ENCODE measurements at places on chromosomes 2 and 18. TPM values are rescaled to one million over a fixed set of nuclear protein-coding genes. Genes with fewer than 3 reads are reported as not detected.

- no peak for DNase-seq
Measured at GRCh38 chr2:28389399-28390240, 3.0 kb upstream of the FOSL2 start.

DNA sequence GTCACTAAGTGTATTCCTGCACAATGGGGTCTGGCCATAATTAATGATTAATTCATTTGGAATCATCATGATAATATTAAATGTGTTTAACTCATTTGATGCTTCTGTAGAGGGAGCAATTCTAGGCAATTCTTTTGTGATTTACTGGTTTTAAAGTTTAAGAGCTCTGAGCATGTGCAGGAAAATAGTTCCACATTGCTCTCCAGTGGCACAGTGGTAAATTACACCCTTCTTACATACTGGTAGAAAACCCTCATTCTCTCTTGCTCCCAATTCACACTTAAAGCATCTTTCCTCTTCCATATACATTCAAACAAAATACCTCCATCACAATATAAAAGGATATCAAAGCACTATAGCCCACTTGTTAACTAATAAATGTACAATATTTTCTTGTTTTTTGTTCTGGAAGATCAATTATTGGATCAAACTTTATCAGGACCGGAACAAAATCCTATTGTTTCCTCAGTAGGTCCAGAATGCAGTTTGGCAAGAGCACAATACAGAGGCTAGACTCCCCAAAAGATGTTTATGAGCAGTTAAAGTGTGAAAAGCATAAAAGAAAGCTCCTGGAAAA is 844.3 kb downstream of the MBD2 start:
- DNase-seq: no peak

GPR39 gene
- total RNA-seq: 22.3 TPM

- no peak for DNase-seq
Measured at GRCh38 chr2:205868053-205868452, 185.8 kb downstream of the NRP2 start.

DNA sequence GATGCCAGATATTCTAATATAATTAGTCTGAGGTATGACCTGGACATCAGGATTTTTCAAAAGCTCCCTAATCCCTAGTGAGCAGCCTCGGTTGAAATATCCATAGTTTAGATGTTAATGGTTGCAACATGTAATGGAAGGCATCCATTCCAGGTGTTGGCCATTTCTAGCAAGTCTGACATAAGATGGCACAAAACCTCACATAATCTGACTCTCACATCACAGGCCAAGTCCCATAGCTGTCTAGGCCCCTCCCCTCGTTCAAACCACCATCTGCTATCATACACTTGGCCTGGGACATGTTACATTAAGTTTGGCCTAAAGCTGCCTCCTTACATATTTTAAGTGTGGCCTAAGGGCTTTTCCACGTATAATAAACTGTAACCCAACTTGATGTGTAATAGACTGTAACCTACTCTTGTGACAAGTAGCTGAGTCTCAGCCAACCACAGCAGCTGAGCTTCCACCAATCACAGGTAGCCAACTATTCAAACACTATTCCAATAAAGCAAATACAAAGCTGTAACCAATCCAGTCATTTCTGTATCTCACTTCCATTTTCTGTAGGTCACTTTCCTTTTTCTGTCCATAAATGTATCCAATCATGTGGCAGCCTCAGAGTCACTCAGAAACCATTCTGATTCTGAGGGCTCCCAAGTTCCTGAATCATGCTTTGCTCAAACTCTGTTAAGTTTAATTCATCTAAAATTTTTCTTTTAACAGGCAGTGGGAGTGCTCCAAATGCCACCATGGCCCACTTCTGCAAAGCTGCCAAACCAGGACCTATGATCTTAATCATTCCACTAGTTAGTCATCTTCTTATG is 59.4 kb downstream of the ADD2 start:
- no peak for DNase-seq

GRCh38 chr2:237471438-237472186 is 15.4 kb upstream of the MLPH start:
- DNase-seq: peak; percentile 59

HJURP gene
- 6.3 TPM for total RNA-seq

SERPINB13 gene
- total RNA-seq: not detected

GRCh38 chr2:101362316-101362715 is 25.0 kb downstream of the CREG2 start:
- no peak for DNase-seq

ARHGAP15 gene
- total RNA-seq: 8.8 TPM

MLPH gene
- total RNA-seq: 139 TPM

BZW1 gene
- 211 TPM for total RNA-seq

DNA sequence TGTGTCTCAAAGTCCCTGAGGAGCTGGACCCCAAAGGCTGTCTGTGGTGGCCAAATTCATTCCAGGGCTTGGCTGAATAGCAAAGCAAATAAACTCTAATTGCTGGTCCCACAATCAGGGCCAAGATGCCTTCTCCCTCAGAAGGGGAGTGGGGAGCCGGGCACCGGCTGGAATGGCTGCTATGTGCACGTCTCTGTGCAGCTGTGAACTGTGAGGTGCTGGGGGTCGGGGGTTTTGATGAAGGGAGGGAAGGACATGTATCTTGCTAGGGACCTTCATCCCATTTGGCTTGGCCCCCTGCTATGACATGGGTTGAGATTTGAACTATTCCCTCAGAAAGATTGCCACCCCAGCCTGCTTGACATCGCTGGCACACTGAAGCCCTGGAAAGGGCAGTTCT is 60.4 kb downstream of the CIB4 start:
- no peak for DNase-seq

STAT4 gene
- total RNA-seq: 1.7 TPM

TEKT4 gene
- not detected for total RNA-seq

DNA sequence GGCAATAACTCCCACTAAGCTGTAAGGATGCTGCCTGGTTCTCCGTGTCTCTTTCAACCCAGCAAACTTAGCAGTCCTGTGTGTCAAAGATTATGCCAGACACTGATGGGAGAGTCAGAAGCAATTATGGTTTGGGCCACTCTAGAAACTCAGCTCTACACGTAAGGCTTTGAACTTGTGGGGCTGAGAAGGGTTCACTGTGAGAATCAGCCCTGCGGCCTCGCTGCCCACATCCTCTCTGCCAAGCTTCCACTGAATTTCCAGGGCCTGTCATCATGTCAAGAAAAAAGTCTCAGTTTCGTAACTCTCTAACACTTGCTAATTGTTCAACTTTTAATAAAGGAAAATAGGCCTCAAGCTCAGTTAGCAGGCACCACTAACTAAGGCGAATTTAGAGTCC is 308.8 kb upstream of the LYPD1 start:
- no peak for DNase-seq

MOGAT1 gene
- 0.25 TPM for total RNA-seq

DNA sequence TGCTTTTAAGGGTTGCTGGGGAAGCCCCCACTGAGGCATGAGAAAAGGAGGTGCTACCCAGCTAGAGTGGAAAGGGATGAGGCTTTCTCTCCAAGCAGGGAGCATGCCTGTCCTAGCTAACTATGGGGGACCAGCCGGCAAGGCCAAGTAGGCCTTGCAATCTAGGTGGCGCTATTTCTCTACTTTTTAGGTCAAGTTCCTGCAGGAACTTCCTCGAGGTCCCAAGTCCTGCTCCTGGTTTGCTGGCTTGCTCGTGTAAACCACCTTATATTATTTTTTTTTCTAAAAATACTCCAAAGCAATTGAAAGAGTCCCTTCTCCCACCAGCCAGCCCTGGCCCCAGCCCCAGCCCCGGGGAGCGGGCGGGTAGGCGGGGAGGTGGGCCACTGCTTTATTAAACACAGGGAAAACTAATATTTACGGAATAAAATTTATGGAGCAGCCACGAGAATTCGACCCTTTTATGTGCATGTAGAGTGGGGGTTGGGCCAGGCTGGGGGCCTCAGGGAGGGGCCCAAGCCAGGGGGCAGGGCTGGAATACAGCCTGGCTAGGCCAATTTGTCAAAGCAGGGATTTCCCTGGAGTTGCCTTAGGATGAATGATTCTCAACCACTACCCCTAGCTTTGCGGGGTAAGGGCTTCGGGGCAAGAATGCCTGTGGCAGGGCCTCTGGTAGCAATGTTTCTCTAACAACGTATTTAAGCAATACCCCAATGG is 12.8 kb upstream of the IHH start:
- DNase-seq: peak; percentile 59

DNA sequence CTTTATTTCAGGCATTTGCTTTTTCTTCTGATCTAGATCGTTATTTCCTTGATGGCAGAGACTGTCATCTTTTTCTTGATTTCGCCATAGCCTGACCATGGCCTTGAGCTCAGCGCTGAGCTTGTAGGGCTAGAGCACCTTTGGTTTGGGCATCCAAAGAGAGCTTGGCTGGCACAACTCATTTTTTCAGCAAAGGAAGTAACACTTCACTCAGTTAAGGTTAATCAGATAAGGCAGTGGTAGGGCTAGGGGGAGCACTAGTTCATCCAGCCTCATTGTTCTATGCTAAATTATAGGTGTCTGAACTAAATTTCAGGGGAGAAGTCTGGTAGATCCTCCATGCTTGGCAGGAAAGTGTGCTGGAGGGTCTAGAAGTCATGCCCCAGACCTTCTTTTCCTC is 125.0 kb downstream of the SETBP1 start:
- no peak for DNase-seq

DNA sequence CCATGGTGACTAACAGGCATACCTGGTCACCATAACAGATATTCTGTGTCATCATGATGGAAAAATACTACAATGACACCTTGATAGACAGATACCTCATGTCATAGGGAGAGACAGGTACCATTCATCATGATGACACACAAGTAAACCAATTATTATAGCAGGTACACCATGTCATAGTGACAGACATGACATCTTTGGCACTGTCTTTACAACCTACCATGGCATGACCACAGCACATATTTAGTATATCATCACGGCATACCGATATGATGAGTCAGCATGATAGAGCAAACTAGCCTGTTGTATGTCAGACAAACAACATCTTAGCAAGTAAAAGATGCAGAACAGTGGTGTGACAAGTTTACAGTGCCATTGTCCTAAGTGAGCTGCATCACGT is 101.3 kb upstream of the KLHL29 start:
- no peak for DNase-seq

- DNase-seq: no peak
Measured at GRCh38 chr2:69469784-69470183, 32.5 kb upstream of the NFU1 start.

NCKAP5 gene
- 5.8 TPM for total RNA-seq
